ENCODE measurements at places on chromosomes 7 and 10. TPM values are rescaled to one million over a fixed set of nuclear protein-coding genes. Genes with fewer than 3 reads are reported as not detected.
A peak's percentile ranks its signal among the peaks of the same experiment; 100 is the strongest.

Gene PTPRN2
- total RNA-seq, result 0.49 TPM

DNA sequence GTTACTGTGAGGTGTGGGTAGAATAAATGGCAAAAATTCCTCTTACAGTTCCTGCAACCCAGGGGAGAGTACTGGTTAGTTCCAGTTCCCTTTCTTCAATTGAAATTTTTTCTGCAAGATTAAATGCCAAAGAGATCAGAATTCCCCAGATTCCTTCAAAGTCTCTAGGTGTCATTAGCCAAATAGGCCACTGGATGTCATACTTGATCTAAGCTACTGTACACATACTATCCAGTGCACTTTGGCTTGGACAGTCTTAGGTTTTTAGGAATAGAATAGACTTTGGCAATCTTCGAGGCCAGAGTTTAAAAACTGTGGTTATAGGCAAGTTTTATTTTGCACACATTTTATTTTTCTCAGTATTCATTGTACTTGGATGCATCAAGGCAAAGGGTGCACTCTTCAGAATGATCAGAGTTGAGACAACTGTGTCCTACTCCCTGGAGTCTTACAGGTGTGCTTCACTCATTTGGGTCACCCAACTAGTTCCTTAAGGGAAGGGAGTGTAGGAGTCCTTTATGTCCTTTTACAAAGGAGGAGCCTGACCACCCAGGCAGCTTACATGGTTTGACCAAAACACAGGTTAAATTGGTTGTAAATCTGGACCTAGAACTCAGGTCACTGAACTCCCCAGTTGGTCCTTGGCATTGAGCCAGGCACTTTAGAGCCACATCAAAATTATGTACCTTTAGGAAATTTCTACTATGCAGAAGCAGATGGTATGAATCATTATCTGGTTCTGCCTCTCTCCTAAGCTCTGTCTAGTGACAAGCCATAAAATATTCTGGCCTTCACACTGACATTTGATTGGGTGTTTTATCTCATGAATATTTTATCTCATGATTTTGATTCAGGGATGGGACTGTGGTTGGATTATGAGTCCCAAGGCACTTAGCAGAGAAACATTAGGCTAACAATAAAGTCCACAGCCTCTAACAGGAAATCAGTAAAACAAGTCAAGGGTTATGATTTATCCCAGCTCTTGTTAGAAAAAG is 49.5 kb downstream of the ASAH2B start:
- no peak overlapping the region for H3K27ac ChIP-seq
- DNase-seq, result no peak
- H3K4me3 ChIP-seq, result no peak overlapping the region
- peaks cover 8% of the 10 kb centered on the region for H3K4me1 ChIP-seq
- no peaks in the 10 kb centered on the region for H3K36me3 ChIP-seq
- H3K27me3 ChIP-seq, result peaks cover 2% of the 10 kb centered on the region

DNA sequence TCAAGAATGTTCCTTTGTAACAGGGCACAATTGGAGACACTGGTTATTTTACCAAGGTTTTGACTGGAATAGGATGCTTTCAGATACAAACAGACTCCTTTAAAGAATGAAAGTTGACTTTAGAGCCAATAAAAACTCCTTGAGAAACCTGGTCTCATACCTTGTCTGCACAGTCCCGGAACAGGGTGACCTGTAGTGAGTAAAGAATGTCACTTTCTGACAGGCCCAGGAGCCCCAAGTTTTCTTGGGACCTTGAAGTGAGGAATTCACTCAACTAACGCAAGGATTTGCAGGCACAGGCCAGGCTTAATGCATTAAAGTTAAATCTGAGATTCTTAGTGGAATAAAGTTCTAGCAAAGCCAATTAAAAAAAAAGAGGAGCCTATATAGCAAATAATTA is 11.5 kb upstream of the GARS1 start:
- H3K4me3 ChIP-seq, result no peak overlapping the region
- no peak overlapping the region for H3K27ac ChIP-seq
- peaks cover 49% of the 10 kb centered on the region for H3K36me3 ChIP-seq
- H3K4me1 ChIP-seq, result peaks cover 2% of the 10 kb centered on the region

Gene MNX1
- not detected for total RNA-seq

Gene AKR1C3
- 0.29 TPM for total RNA-seq

Gene NACAD
- total RNA-seq, result 0.31 TPM

GRCh38 chr10:60176925-60177324 is 212.8 kb downstream of the ANK3 start:
- no peak overlapping the region for H3K27ac ChIP-seq
- no peaks in the 10 kb centered on the region for H3K4me1 ChIP-seq
- no peak for DNase-seq

Gene MCU
- 18.3 TPM for total RNA-seq

Gene PITRM1
- total RNA-seq, result 77.6 TPM

Gene GNAT3
- not detected for total RNA-seq

DNA sequence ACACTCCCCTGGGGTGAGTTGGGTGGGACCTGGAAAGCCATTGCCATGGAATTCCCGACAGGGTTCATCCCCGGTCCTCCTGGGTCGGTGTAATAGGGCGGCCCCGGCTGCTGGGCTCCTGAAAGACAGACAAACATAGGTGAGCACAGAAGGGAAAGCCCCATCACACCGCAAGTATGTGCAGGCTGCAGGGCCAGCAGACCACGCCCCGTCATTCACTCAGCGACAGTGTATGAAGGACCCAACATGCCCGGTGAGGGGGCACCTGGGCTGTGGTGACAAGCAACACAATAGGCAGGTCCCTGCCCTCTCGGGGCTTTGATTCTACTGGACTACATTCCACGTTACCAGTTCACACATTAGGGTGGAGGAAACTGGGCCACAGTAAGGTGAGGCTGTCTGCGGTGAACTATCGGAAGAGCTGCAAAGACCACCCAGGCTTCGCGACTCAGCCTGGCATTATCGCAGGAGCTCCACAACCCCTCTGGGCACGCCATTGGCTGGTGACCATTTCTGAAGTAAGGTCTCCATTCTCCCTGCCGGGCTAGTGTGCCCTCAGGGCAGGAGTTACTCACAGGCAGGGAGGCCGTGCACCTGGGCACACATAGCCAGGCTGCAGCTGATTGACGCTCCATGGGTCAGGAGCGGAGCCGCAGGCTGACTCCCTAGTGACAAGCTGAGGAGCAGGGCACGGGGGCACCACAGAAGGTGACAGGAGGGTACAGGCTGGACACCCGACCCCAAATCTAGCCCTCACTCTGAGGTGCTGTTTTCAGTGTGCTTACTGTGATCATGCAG is 99.2 kb downstream of the VOPP1 start:
- peaks cover 68% of the 10 kb centered on the region for H3K4me1 ChIP-seq
- H3K27me3 ChIP-seq, result no peaks in the 10 kb centered on the region
- peaks cover 8% of the 10 kb centered on the region for H3K36me3 ChIP-seq
- no peak overlapping the region for H3K27ac ChIP-seq
- DNase-seq, result no peak

Gene ITGA8
- total RNA-seq, result not detected

DNA sequence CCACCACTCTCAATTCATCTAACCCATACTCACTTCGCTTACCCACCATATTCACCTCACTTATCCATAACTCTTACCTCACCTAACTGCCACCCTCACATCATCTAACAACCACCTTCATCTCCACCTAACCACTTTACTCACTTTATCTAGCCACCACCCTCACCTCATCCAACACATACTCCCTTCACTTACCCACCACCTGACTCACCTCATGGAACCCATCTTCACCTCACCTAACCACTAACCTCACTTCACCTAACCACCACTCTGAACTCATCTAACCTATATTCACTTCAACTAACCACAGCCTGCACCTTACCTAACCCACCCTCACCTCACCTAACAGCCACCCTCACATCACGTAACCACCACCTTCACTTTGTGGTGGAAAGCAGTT is 84.2 kb downstream of the VIPR2 start:
- no peak for DNase-seq
- no peaks in the 10 kb centered on the region for H3K36me3 ChIP-seq
- H3K27ac ChIP-seq, result no peak overlapping the region
- H3K4me1 ChIP-seq, result no peaks in the 10 kb centered on the region
- peaks cover 2% of the 10 kb centered on the region for H3K27me3 ChIP-seq

GRCh38 chr10:114544045-114544659 is 113.9 kb downstream of the ABLIM1 start:
- peak overlapping the region; percentile 77 for H3K4me3 ChIP-seq
- peaks cover 84% of the 10 kb centered on the region for H3K4me1 ChIP-seq
- H3K36me3 ChIP-seq, result peaks cover 2% of the 10 kb centered on the region
- peak; percentile 89 for DNase-seq
- peak overlapping the region; percentile 94 for H3K27ac ChIP-seq
- H3K27me3 ChIP-seq, result no peaks in the 10 kb centered on the region

Gene HSPA12A
- total RNA-seq, result not detected
